ENCODE measurements at places on chromosomes 13 and 19.

GRCh38 chr13:55000043-55000442 lies 1971.4 kb downstream of the OLFM4 start:
- no peak for DNase-seq

DNA sequence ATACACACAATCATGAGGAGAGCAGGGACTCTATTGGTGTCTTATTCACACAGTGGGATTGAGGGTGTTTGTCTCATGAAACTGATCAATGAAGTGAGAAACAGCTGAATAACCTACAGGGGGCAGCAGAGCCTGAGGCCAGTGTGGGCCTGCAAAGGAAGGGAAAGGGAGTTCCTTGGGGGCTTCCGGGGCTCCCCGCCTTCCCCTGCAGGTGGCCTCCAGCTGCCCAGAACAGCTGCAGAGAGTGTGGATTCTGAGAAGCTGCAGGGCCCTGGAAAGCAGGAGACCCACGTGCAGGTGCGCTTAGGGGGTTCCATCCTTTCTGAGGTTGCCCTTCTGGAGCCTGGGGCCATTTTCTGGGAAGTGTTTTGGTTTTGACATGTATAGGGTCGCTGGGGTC lies 20.1 kb downstream of the ZNF763 start:
- DNase-seq: no peak

GRCh38 chr19:8261881-8262280 lies 46.3 kb downstream of the CD320 start:
- no peak for DNase-seq

DNA sequence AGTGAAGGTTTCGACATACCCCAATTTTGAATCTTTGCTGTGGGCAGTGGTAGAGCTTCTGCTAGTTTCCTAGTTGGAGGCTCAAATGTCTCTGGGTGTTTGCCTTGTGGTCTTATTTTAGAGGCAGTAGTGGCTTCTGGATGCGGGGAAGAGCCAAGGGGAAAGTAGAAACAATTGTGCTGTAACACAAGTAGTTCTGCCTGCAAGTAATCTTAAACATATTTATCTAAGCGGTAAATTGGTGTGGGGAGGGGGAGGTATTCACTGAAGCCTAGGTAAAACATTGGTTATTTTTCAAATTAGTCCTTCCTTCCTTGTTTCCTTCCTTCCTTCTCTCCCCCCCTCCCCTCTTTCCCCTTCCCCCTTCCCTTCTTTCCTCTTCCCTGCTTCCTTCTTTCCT lies at the start of gene PCDH20:
Gene PCDH20 (minus strand): TSS at position 101 of the 400 bp plus-strand sequence. CDS start 691 bp downstream, outside the sequence.
- no peak for DNase-seq

- DNase-seq: no peak
These were observed 21.0 kb upstream of the CD33 start for GRCh38 chr19:51203916-51204315.

- no peak for DNase-seq
These were observed at the start of gene CYP4F11 for GRCh38 chr19:15934332-15935078. TSS of gene CYP4F11 (minus strand) at chr19:15934529. CDS start at chr19:15934408, 121 bp downstream.

- DNase-seq: peak; percentile 46
These were observed 6.5 kb downstream of the RAB11B start for GRCh38 chr19:8396563-8397203.

DNA sequence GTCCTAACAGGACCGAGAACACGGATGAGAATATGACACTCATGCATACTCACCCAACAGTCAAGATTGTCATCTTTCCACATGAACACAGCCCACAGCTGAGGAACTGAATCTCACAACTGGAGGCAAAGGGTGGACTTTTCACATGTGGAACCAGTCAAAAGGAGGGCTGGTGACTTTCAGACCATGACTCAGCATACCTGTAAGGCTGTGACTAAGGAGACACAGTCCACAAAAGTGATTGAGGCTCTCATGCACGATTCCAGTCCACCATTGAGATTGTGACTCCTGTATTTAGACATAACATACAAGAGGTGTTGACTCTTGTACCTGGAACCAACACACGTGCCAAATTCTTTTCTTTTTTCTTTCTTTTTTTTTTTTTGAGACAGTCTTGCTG lies 40.0 kb downstream of the ZNF729 start:
- no peak for DNase-seq

DNA sequence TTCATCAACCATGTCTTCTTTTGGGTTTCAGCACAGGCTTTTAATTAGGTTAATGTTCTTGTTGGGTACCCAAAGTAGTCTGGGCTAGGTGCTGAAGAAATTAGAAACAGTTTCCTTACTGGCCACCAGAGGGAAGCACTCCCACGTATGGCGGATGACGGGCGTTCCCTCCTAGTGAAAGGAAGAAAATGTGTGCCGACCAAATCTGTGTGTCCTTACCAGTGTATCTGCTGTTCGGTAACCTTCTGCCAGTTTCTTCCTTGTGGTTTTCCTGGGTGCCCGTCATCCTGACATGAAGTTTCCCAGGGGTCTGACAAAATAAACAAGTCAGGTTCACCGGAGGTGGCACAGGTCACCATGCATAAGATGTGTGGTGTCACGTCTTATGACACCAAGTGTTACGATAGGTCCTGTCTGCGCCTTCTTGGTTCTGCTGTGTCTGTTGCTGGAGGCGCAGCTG lies 6.0 kb upstream of the WDR88 start:
- DNase-seq: peak; percentile 59

GRCh38 chr13:71285700-71286099 lies 581.3 kb downstream of the DACH1 start:
- no peak for DNase-seq

- DNase-seq: no peak
These were observed 1208.3 kb downstream of the PCDH9 start for GRCh38 chr13:66021846-66022245.

GRCh38 chr13:44576351-44577235 lies 463 bp upstream of the TSC22D1 start:
- DNase-seq: no peak

DNA sequence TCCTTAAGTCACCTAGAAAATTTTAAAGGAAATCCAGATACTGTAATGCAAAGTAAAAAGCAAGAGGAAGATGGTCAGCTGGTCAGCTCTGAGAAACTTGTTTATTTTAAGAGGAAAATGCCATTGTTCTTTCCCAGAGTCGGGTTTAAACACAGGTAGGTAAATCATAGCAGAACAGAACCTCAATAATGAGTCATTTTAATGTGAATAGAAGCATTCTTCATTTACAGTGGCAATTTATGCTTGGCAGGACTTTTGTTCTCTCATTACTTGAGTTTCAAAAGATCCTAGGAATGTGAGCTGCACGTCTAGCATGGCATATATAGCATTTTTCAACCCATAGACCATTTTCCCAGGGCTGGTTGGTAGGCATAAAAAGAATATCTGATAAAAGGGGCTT lies 132.3 kb downstream of the LIG4 start:
- DNase-seq: no peak

GRCh38 chr13:45184693-45185092 lies 16.2 kb downstream of the KCTD4 start:
- DNase-seq: no peak

DNA sequence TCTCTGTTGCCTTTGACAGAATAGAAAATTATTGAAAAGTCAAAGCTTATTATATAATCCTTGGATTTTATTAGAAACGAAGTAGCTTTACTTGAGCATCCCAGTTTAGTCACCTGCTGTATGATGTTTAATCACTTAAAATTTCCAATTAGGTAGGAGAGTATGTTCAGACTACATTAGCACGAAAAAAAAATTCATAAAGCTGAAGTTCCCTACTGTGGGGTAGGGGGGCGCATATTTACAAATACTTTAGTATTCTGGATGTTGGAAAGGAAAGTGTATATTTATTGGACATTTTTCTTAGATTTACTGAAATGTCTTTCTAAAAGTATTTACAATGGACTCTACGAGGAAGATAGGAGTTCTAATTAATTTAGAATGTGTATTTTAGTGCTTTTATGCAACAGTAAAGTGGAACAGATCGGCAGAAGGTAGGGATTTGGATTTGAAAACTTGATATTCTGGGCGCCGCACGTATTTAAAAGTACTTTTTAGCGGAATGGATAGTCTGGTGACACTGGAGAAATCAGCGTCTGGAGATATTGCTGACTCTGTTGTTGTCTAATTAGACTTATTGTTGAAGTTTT lies 1.9 kb downstream of the CDK8 start:
- DNase-seq: no peak

DNA sequence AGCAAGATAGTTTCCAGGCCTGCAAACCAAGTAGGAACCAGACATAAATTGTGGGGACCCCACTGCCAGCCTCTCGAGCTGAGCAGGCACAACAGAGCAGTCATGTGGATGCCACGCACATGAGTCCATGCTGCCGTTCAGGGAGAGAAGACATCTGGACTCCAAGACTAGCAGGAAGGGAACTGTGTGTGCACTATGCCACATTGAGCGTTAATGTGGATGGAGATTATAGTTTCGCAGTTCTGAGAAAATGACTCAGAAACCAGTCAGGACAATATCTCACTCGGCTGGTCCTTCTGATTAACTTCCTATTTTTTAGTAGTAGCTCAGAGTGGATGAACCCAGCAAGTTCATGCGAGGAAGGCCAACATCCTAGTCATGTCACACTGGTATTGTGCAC lies 124.9 kb downstream of the CRYL1 start:
- DNase-seq: no peak

- no peak for DNase-seq
These were observed 2.5 kb downstream of the LCP1 start for GRCh38 chr13:46179491-46179908.

GRCh38 chr19:48354332-48354992 lies 9.3 kb downstream of the TMEM143 start:
- DNase-seq: no peak

DNA sequence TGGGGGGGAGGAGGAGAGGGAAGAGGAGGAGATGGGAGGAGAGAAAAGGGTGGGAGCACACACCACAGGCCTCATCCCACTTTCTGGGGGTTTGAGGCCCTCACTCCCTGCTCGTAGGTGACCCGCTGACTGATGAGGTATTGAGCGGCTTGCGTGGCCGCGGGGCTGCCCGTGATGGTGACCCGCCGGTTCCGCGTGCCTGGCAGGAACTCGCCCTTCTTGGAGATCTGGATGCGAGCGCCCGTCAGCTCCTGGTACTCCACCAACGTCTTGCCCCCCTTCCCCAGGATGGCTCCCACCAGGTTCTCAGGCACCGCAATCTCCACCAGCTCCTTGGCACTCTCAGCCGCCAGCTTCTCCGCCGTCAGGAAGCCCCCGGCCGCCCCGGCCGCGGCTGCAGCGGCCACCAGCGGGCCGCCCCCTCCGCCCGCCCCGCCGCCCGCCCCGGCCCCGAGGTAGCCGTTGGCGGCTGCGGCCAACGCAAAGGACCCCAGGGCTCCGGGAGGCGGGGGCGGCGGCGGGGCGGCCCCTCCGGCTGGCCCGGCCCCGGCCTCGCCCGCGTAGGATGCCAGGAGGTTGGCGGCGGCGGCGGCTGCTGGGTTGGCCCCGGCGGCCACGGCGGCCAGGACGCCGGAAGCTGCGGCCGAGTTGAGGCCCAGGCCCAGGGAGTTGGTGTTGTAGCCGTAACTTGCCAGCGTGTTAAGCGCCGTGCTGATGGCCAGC lies 25.4 kb upstream of the NANOS2 start:
- no peak for DNase-seq

GRCh38 chr13:98842070-98842469 lies 89.6 kb upstream of the SLC15A1 start:
- no peak for DNase-seq

DNA sequence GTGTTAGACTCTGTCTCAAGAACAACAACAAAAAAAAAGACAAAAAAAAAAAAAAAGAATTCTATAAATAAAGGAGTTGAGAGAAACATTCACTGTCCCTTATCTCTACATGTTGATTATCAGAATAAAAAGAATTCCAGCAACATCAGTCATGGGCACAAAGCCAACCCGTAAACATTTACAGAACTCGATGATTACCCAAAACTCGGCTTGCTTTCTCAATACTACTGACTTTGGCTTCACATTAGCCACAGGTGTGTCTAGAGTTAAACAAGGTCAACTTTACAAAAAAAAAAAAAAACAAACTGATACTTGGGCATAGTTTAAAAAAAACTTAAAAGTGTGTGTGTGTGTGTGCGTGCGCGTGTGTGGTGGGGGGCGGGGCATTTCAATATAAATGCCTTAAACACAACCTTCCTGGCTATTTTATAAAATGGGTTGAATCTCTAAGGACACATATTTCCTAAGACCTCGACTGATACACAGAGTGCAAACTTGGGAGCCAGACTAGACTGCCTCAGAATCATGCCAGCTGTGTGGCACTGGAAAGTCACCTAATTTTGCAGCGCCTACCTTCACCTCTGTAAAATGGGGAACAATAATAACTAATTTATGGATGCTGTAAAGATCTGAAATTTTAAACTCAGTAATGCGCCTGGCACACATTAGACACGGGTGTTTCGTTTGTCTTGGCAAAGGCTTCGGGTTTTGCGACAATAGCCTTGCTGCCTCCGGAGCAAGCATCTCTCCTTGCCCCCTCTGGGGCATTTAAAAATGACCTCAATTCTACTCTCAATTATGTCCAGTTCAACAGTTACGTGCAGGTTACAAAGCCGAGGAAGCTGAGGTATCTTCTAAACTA lies 922 bp downstream of the EBPL start:
- DNase-seq: peak; percentile 17

DNA sequence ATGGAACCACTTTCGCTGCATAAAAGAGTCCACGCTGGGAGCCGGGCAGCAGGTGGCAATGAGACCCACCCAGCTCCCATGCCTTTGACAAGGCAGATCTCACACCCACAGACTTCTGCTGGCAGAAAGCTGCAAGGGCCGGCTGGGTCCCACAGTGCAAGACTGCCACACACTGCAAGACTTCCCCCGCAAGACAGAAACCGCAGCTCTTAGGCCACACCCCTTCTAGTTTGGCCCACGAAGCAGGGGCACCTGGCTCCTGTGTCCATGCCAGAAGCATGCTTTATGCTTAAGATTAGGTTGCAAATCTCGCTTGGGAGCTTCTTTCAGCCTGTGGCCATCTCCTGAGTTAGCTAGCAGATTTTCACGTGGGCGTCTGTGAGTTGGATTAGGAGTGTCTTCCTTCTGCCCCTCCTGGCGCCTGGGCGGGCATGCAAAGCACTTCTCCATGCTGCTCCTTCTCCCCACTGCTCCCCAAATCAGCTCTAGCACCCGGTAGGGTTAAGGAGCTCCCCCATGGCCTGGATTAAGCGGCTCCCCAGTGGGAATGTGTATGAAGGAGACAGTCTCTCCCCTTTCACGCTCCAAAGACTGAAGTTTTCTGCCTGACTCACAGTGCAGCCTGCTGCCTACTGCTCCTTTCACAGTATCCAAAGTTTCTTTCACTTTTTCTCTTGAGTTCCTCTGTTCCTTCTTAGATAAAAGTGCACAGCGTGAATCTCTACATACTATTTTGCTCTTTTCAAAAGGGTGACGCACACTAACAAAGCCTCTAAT lies 17.7 kb downstream of the GPC6 start:
- peak; percentile 63 for DNase-seq

GRCh38 chr13:74036373-74036772 lies 97.8 kb downstream of the KLF12 start:
- DNase-seq: peak; percentile 80

DNA sequence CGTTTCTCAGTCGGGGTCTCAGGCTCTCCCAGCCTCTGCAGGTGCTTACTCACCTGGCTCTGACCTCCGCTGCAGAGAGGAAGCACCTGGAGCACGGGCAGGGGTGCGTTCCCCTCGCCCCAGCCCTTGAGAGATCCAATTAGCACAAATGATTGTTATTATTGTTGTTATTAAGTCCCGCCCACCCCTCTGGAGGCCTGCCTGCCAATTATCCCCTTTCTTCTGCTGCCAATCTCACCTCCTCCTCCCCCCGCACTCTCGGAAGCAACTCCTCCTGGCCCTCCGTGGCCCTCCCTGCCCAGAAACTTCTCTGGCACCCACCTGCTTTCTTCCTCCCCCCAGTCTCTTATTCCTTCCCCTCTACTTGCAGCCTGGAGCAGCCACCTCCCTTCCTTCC lies 8.8 kb downstream of the ZNF787 start:
- DNase-seq: no peak

- DNase-seq: peak; percentile 68
These were observed 18.8 kb upstream of the EDDM13 start for GRCh38 chr19:56253737-56254136.

All from umbilical cord (tissue), 2 donors.